ENCODE measurements at places on chromosomes 11 and 22. TPM values are rescaled to one million over a fixed set of nuclear protein-coding genes. Genes with fewer than 3 reads are reported as not detected.
A peak's percentile ranks its signal among the peaks of the same experiment; 100 is the strongest.

RASD2 gene
- 3.7 TPM for total RNA-seq

CRYBB3 gene
- total RNA-seq, result 0.69 TPM

SYNGR1 gene
- 97.4 TPM for total RNA-seq

MRGPRX4 gene
- not detected for total RNA-seq

RANGAP1 gene
- 17.2 TPM for total RNA-seq

CHCHD10 gene
- 11.2 TPM for total RNA-seq

VPS37C gene
- 19.1 TPM for total RNA-seq

ALG9 gene
- total RNA-seq, result 30.7 TPM

DNA sequence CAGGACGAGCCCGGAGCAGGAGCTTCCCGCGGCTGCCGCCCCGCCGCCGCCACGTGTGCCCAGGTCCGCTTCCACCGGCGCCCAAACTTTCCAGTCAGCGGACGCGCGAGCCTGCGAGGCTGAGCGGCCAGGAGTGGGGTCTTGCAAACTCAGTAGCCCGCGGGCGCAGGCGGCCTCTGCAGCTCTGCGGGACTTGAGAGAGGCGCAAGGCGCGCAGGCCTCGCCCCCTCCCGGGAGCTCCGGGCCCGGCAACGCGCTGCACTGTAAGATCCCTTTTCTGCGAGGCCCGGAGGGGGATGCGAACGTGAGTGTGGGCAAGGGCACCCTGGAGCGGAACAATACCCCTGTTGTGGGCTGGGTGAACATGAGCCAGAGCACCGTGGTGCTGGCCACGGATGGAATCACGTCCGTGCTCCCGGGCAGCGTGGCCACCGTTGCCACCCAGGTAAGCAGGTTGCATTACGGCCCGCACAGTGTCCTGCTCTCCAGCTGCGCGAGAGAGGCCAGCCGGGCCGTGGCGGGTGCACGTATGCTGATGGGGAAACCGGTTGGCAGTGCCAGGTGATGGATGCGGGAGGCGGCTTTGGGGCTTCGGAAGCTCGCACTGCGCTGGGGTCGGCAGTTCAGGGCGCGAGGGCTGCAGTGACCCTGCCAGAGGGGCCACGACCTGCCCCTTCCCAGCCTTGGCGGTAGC is 2.0 kb downstream of the SLC6A5 start:
- no peak for DNase-seq
- no peaks in the 10 kb centered on the region for H3K36me3 ChIP-seq
- no peaks in the 10 kb centered on the region for H3K27me3 ChIP-seq
- no peaks in the 10 kb centered on the region for H3K4me1 ChIP-seq
- no peak overlapping the region for H3K4me3 ChIP-seq
- no peak overlapping the region for H3K27ac ChIP-seq

DNA sequence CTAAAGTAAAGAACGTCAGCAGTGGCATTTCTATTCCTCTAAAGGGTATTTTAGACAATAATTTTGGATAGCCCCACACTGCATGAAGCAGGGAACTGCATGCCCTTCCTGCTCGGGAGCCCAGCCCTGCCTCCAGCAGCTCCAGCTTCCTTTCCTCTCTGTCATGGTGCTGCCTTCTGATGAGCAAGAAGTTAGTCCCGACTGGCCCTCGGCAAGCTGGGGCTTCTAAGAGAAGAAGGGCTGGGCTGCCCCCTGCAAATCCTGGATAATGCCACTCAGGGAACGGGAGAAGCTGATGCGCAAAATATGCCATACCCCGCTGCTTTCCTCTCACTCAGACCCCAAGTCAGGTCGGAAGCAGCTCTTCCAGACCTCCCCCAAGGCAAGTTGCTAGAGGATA is 296.4 kb downstream of the ETS1 start:
- H3K36me3 ChIP-seq, result no peaks in the 10 kb centered on the region
- no peak for DNase-seq
- peaks cover 3% of the 10 kb centered on the region for H3K4me1 ChIP-seq
- no peaks in the 10 kb centered on the region for H3K27me3 ChIP-seq

GRCh38 chr11:3905080-3905953 is 49.9 kb downstream of the STIM1 start:
- no peak for DNase-seq
- H3K4me1 ChIP-seq, result peaks cover 11% of the 10 kb centered on the region
- no peaks in the 10 kb centered on the region for H3K36me3 ChIP-seq
- no peak overlapping the region for H3K4me3 ChIP-seq
- H3K27me3 ChIP-seq, result no peaks in the 10 kb centered on the region
- H3K27ac ChIP-seq, result no peak overlapping the region

GRCh38 chr11:84396521-84396920 is 1110.4 kb upstream of the CCDC90B start:
- H3K4me1 ChIP-seq, result no peaks in the 10 kb centered on the region
- no peak for DNase-seq
- no peak overlapping the region for H3K27ac ChIP-seq
- no peaks in the 10 kb centered on the region for H3K36me3 ChIP-seq
- no peak overlapping the region for H3K4me3 ChIP-seq

- no peaks in the 10 kb centered on the region for H3K4me1 ChIP-seq
- no peaks in the 10 kb centered on the region for H3K36me3 ChIP-seq
- H3K27me3 ChIP-seq, result no peaks in the 10 kb centered on the region
- no peak overlapping the region for H3K27ac ChIP-seq
- no peak overlapping the region for H3K4me3 ChIP-seq
- no peak for DNase-seq
These were observed 15.3 kb upstream of the SLCO2B1 start for GRCh38 chr11:75135651-75136050.

- peaks cover 2% of the 10 kb centered on the region for H3K4me1 ChIP-seq
- no peak overlapping the region for H3K4me3 ChIP-seq
- no peaks in the 10 kb centered on the region for H3K27me3 ChIP-seq
- no peak for DNase-seq
These were observed 1.2 kb downstream of the MAP4K2 start for GRCh38 chr11:64801561-64802369.

GRCh38 chr11:103266167-103266831 is 157.1 kb downstream of the DYNC2H1 start:
- no peak overlapping the region for H3K27ac ChIP-seq
- no peaks in the 10 kb centered on the region for H3K27me3 ChIP-seq
- H3K36me3 ChIP-seq, result no peaks in the 10 kb centered on the region

GRCh38 chr11:62171261-62171723 is 18.7 kb upstream of the SCGB1D1 start:
- no peaks in the 10 kb centered on the region for H3K4me1 ChIP-seq
- no peak for DNase-seq
- no peaks in the 10 kb centered on the region for H3K27me3 ChIP-seq
- H3K36me3 ChIP-seq, result no peaks in the 10 kb centered on the region
- no peak overlapping the region for H3K4me3 ChIP-seq
- H3K27ac ChIP-seq, result no peak overlapping the region

- no peak overlapping the region for H3K4me3 ChIP-seq
- H3K36me3 ChIP-seq, result no peaks in the 10 kb centered on the region
- DNase-seq, result no peak
- no peaks in the 10 kb centered on the region for H3K4me1 ChIP-seq
- no peaks in the 10 kb centered on the region for H3K27me3 ChIP-seq
- no peak overlapping the region for H3K27ac ChIP-seq
These were observed 61.0 kb downstream of the CCDC81 start for GRCh38 chr11:86435711-86436110.

DNA sequence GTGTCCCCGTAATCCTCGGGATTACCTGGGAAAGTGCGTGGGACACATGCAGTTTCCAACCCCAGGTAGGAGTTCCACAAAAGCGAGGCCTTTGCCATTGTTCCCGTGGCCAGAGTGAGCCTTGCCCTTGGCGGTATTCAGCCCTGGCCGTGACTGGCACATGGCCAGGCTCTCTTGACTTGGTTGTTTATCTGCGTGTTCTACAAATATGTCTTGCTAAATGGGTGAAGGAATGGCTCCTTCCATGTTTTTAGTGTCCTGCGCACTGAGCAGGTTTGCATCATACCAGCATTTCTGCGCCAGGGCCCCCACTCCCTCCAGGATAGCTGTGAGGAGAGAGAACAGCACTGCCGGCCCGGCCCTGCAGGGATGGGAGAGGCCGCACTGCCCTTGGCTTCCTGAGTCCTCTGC is 20.0 kb downstream of the POLR3H start:
- DNase-seq, result peak; percentile 83
- H3K4me1 ChIP-seq, result peaks cover 25% of the 10 kb centered on the region
- no peaks in the 10 kb centered on the region for H3K36me3 ChIP-seq
- no peaks in the 10 kb centered on the region for H3K27me3 ChIP-seq
- H3K27ac ChIP-seq, result peak overlapping the region; percentile 89
- no peak overlapping the region for H3K4me3 ChIP-seq

DNA sequence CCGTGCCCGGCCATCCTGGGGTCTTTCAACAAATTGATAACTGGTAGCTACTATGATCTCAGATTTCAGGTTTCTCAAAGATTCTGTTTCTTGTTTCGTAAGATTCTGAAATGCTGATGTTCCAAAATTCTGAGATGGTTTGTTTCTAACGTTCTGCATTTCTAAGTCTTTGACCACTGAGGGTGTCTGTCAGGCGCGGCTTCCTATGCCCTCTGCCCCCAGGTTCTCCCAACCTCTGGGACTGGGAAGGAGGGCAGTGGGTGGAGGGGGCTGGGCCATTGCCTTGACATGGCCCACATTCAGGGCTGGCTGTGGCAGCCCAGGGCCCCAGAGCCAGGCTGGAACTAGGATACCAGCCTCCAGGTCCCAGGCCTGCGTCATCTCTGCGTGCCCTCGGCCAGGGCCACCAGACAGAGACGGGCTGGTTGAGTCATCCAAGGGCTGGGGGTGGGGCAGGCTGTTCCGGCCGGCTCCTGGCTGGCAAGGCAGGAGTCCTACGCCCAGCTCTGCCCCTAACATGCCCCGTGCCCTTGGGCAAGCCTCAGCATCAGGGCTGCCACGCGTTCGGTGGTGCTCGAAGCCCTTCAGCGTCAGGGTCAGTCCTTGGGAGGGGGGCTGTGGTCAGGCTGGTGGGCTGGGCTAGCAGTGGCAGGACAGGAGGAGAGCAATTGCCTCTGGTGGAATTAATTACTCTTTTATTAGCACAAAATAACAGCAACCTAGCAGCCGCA is 5.2 kb downstream of the TMEM134 start:
- peak; percentile 58 for DNase-seq
- H3K36me3 ChIP-seq, result no peaks in the 10 kb centered on the region
- H3K27ac ChIP-seq, result peak overlapping the region; percentile 78

GRCh38 chr11:36162006-36162882 is 127.0 kb downstream of the COMMD9 start:
- no peaks in the 10 kb centered on the region for H3K36me3 ChIP-seq
- no peak for DNase-seq
- no peaks in the 10 kb centered on the region for H3K27me3 ChIP-seq
- no peak overlapping the region for H3K27ac ChIP-seq
- peaks cover 16% of the 10 kb centered on the region for H3K4me1 ChIP-seq

- H3K27ac ChIP-seq, result peak overlapping the region; percentile 51
- DNase-seq, result peak; percentile 80
- H3K27me3 ChIP-seq, result no peaks in the 10 kb centered on the region
- no peak overlapping the region for H3K4me3 ChIP-seq
These were observed 27.8 kb upstream of the PPARA start for GRCh38 chr22:46122511-46122971.

DNA sequence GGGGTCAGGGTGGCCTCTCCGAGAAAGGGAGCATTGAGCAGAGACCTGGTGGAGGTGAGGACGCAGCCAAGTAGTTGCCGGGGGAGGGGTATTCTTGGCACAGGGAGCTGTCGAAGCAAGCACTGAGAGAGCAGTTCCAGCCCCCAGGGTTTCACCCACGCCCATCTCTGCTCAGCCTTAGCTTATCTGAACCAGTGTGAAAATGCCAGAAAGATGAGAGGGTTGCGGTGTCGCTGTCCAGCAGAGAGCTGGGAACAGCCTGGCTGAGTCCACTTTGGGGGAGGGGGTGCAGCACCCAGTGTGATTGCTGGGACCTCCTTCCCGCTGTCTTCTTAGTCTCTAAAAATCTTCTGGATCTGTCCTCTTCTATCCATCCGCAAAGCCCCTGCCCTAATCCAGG is 123.3 kb upstream of the TBCEL start:
- no peak overlapping the region for H3K4me3 ChIP-seq
- H3K36me3 ChIP-seq, result no peaks in the 10 kb centered on the region
- no peak overlapping the region for H3K27ac ChIP-seq
- no peaks in the 10 kb centered on the region for H3K4me1 ChIP-seq

DNA sequence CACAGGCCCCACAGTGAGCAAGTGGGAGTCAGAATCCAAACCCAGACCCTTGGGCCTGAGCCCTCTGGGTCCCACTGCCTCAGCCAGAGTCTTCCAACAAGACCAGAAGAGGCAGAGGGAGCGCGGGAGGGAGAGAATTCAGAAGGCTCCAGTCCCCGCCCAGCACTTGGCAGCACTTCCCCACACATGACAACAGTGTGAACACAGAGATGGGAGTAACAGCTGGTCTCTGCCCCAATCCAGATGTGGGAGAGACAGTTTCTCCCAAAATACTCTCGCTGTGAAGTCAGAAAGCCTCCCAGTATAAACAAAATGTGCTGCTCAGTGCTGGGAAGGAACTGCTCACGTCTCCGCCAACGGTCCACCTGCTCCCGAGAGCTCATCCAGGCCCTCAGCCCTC is 219.9 kb downstream of the MN1 start:
- H3K27me3 ChIP-seq, result no peaks in the 10 kb centered on the region
- H3K4me3 ChIP-seq, result no peak overlapping the region
- DNase-seq, result peak; percentile 83
- peaks cover 7% of the 10 kb centered on the region for H3K4me1 ChIP-seq
- peak overlapping the region; percentile 50 for H3K27ac ChIP-seq
- H3K36me3 ChIP-seq, result no peaks in the 10 kb centered on the region

GRCh38 chr11:64848826-64849597 is 4.6 kb upstream of the CDC42BPG start:
- no peak for DNase-seq
- no peaks in the 10 kb centered on the region for H3K27me3 ChIP-seq
- no peaks in the 10 kb centered on the region for H3K36me3 ChIP-seq
- peaks cover 6% of the 10 kb centered on the region for H3K4me1 ChIP-seq

DNA sequence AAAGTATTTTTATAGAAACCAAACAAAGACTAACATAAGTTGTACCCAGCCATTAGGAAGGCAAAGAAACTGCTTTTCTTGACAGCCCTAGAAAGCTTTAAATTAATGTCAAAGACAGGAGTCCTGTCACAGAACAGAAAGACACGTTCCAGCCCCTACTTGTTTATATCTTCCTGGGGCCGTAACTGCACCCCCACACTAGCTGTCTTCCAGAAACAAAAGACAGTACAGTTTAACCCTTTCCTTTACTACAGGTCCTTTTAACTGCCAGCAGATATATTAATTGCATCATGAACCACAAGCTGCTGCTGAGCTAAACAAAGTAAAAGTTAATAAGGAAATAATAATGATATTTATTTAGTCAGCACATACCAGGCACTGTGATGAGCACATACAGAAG is 20.3 kb upstream of the CFAP300 start:
- no peaks in the 10 kb centered on the region for H3K36me3 ChIP-seq
- H3K27ac ChIP-seq, result no peak overlapping the region
- H3K4me1 ChIP-seq, result no peaks in the 10 kb centered on the region
- H3K27me3 ChIP-seq, result no peaks in the 10 kb centered on the region

GRCh38 chr11:129320494-129320893 is 55.2 kb upstream of the BARX2 start:
- H3K4me1 ChIP-seq, result no peaks in the 10 kb centered on the region
- H3K27me3 ChIP-seq, result no peaks in the 10 kb centered on the region
- H3K27ac ChIP-seq, result no peak overlapping the region
- H3K4me3 ChIP-seq, result no peak overlapping the region
